ENCODE measurements at places on chromosomes 3 and 15. TPM values are rescaled to one million over a fixed set of nuclear protein-coding genes. Genes with fewer than 3 reads are reported as not detected.
A peak's percentile ranks its signal among the peaks of the same experiment; 100 is the strongest.

Gene STAB1
- 42.9 TPM for total RNA-seq

- no peak for DNase-seq
Observed at GRCh38 chr3:30245858-30246622, 360.4 kb upstream of the TGFBR2 start.

DNA sequence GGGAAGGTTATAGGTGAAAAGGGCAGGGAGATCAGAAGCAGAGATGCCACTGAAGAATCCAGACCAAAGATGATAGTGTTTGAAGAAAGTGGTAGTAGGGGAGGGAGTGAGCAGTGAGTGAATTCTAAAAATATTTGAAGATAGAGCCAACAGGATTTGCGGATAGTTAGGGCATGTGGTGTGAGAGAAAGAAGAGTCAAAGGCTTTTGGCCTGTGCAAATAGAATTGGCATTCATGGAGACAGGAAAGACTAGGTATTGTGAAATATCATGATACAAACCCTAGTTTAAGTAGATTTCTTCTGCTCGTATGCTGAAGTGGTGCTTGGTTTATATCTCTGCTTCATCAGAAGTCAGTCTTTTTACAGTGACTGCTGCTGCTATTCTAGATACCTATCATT, 224.2 kb upstream of the CFAP20DC start:
- DNase-seq, result no peak

- DNase-seq, result no peak
Observed at GRCh38 chr3:132537297-132537696, 59.8 kb upstream of the ACKR4 start.

DNA sequence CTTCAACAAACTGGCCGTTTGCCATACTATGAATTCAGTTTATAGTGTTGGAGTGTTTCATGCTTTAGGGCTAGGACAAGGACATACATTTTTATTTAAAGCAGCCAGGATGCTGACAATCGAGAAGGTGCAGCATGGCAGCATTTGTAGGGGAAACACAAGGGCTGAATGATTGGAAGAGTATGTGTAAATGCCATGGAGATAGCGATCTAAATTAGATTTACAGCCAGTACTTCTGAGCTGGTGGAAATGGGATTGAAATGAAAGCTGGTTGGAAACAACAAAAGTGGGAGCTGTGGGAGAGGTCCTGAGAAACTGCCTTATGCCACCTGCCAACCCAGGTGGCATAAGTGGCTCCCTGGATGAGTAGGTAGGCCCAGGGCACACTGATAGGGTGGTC, 209.9 kb upstream of the MRPL3 start:
- no peak for DNase-seq

Gene LMOD3
- not detected for total RNA-seq

Gene UCN2
- total RNA-seq, result not detected

GRCh38 chr3:144369129-144369879, 397.7 kb downstream of the DIPK2A start:
- DNase-seq, result no peak

GRCh38 chr3:26012241-26012745, 222.4 kb downstream of the OXSM start:
- DNase-seq, result no peak

GRCh38 chr3:49727154-49727923, 3.6 kb upstream of the GMPPB start:
- DNase-seq, result no peak

DNA sequence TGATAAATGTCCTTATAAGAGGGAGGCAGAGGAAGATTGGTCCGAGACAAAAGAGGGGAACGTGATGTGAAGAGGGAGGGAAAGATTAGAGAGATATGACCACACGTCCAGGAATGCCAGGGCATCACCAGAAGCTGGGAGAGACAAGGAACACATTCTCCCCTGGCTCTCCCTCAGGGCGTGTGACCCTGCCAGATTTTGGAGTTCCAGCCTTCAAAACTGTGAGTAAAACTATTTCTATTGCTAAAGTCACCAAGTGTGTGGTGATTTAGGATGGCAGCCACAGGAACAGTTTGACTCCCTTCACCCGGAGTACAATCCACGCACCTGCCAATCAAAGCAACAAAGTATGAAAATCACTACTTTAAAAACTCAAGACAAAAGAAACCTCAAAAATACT, 32.1 kb upstream of the TJP1 start:
- DNase-seq, result no peak

GRCh38 chr3:177569193-177569592, 371.9 kb upstream of the TBL1XR1 start:
- no peak for DNase-seq

GRCh38 chr3:197801891-197802778, 11.1 kb downstream of the LRCH3 start:
- DNase-seq, result peak; percentile 29

DNA sequence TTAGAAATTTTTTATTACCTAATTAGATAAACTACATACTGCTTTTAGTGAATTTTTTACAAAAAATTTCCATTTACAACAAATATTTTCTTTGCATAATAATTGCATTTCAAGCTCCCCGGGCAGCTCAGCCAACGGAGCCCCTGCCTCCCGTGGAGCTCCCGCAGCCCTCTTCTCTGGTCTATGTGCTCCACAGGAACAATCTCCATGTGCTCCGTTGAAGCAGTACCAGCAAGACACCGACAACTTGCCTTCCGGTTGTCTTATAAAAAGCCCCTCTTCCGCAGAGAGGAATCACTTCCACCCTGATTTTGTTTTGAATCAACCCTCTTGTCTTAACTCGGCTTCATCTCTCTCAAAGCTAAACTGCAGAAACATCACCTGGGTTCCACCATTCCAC, 46.9 kb upstream of the CHD2 start:
- DNase-seq, result no peak

Gene SNTN
- 6.3 TPM for total RNA-seq

DNA sequence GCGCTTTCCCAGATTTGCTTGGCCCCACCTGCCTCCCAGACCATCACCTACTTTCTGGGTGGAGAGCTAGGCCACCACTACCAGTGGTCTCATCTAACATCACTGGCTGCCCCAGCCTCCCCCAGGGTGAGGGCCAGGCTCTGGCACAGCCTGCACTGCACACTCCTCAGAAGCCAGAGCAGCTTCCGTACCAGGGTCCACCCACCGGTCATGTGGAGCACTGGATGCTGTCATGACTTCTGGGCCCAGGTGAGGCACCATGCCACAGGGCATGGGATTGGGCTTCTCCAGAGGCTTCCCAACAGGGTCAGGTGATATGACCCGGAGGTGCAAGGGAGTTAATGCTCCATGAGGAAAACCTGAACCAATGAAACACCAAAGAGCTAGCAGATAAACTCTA, 14.0 kb downstream of the MEGF11 start:
- no peak for DNase-seq

DNA sequence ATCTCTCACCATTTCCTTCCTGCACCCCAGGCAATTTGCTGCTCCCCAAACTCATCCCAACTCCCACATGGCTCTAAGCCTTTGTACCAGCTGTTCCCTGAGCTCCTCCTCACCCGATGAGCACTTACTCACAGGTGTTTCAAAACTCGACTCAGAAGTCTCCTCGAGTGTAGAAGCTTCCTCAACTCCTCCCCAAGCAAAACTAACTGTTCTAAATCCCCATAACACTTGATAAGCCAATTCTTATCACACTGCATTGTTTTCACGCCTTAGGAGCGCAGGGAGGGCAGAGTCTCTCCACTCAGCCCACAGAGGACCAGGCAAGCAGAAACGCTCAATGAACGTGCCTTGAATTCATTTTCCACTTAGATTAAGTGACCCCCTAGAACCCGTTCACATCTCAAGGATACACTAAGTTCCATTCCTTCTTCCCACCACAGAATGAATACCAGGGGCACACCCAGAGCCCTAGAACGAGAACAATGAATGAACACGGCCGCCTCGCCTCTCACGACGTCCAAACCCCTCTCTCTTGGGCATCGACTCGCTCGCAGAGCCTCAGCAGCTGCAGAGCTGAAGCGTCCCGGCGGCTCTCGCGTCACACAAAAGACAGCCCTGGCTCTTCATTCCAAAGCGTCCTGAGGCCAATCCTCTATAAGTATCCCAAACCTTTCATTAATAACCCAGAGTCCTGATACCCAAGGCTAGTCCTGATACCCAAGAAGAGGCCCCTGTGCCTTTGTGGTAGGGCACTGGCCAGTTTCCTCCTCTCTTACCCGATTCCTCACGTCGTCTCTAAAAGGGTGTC, 1.1 kb downstream of the RAF1 start:
- peak; percentile 60 for DNase-seq

Gene GPR62
- total RNA-seq, result not detected

- no peak for DNase-seq
Observed at GRCh38 chr3:46580675-46581074, 14.6 kb upstream of the LRRC2 start.

DNA sequence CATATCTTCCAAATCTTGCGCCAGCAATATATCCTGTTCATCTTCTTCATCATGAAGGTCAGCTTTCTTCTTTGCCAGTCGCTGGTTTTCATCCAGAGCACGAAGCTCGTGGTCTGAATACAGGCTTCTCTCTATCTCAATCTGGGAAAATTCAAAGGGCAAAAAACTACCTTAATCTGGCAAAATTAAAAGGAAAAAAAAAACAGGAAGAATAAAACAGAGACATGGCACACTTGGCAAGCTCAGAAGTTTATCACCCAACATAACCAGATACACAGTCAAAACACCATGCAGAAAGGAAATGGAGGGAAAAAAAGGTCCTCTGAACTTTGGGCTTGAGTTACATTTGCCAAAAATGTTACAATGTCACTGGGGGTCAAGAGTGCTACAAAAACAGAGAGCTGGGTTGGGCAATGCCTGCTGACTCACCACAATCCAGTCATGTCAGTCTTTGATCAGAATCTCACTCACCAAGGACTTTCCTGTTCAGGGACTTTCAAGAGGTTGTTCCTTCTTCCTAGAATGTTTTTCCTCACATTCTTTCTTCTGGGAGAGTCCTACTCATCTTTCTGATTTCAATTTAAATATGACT, 1.5 kb downstream of the MRPL46 start:
- DNase-seq, result peak; percentile 53

Gene DPH3
- 23.3 TPM for total RNA-seq

Gene ALPK3
- 36.4 TPM for total RNA-seq

Gene MEGF11
- total RNA-seq, result not detected

GRCh38 chr15:65937054-65937453, 67.8 kb downstream of the RAB11A start:
- no peak for DNase-seq

Gene TEX264
- total RNA-seq, result 56.2 TPM

Gene IL17RB
- total RNA-seq, result 15.6 TPM

Gene CLDN1
- total RNA-seq, result 15.1 TPM

GRCh38 chr3:157467200-157467599, 30.6 kb downstream of the PTX3 start:
- DNase-seq, result no peak

DNA sequence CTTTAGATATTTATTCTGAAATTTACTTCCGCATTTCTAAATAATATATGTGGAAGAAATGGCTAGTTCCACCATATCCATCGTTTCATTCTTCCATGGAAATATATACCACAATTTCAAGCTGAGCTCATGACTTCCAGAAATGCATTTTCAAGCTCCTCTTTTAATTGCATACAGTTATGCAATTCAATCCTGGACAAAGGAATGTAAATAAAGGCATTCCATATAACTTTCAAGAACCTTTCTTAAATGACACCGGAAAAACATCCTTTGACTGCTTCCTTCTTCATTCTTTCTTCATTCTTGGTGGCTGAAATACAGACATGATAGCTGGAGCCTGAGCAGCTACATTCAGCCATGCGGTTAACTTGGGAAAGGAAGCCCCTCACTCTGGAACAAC, 185.2 kb upstream of the GADL1 start:
- no peak for DNase-seq

DNA sequence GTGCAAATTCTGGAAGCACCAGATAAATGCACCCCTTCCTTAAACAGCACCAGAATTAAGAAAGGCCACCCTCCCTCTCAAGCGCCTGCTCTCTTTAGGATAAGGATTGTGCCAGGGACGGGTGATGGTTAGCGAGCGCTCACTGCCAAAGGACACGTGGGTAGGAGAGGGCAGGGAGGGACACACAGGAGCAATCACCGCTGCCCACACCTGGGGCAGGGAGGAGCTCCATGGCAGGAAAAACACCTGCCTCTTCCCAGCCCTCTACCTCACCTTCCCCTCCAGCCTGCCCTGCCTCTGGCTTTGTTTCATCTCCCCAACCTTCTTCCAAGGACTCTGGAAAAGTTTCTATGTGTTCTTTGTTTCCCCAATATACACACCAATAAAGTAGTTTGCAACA, 7.3 kb upstream of the SPATA12 start:
- DNase-seq, result no peak

Gene PEX5L
- total RNA-seq, result not detected

GRCh38 chr3:8784676-8785435, 15.4 kb upstream of the OXTR start:
- no peak for DNase-seq

Gene ACAN
- total RNA-seq, result 0.24 TPM

DNA sequence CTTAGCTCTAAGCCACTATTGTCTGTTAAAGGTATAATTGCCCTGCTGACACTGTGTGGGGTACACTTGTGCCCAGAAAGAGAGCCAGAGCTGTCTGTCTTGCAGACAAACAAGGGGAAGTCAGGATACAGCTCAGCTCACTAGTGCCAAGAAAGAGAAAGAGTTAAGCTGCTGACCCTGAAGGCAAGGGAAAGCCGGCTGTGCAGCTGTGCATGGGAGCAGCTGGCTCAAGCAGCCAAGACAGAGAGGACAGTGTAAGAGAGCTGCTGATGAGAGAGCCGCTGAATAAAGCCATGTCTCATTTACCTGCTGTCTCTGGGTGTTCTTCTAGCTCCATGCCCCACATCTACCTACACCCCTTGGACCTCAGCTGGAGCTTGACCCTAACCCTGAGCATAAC, 428.1 kb upstream of the NAALADL2 start:
- no peak for DNase-seq

DNA sequence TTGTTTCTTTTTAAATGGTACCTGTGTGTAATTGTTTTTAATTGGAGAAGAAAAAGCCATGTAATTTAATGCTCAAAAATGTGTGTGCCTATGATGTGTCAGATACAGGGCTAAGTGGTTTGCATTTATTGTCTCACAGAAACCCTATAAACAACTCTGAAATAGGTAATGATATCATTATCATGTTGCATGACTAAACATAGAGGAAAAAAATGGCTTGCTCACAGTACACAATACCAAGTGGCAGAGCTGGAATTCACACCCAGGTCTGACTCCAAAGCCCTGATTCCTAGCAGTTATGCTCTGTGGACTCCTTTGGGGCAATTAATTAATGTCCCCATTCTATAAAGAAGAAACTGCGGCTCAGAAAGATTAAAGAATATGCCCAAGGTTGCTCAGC, 237.4 kb upstream of the TRIM42 start:
- DNase-seq, result no peak

Gene SLC6A1
- total RNA-seq, result 1.6 TPM

Gene IFT122
- total RNA-seq, result 31.1 TPM

Gene WWTR1
- 119 TPM for total RNA-seq

Gene HTR3E
- not detected for total RNA-seq

DNA sequence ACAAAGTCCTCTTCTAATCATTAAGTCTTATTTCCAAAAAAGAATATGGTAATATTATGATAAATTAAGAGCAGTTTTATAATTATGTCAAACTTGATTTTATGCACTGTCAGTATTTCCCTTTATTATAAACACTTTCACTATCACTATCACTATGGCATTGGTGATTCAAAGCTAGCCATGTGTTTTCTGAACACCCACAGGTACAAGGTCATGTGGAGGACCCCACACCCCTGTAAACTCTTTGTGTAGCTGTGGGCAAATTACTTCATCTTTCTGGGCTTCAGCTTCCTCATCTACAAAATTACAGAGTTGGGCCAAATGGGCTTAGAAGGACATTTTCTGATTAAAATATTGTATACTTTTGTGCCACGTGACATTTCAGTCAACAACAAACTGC, 41.7 kb downstream of the FBXL22 start:
- DNase-seq, result no peak

Gene MME
- 101 TPM for total RNA-seq

Data from upper lobe of left lung (tissue), 6 donors.